Natural killer cell treated with Interleukin-12 subunit alpha and Interleukin-12 subunit beta and Interleukin-15 and Interleukin-18, amount 100 ng/mL, for 72 hours (primary cell): ENCODE measurements at places on chromosomes 16 and 17. TPM values are rescaled to one million over a fixed set of nuclear protein-coding genes. Genes with fewer than 3 reads are reported as not detected.

Gene CCL4
- 379 TPM for total RNA-seq

Gene TEX14
- total RNA-seq = 0.22 TPM

DNA sequence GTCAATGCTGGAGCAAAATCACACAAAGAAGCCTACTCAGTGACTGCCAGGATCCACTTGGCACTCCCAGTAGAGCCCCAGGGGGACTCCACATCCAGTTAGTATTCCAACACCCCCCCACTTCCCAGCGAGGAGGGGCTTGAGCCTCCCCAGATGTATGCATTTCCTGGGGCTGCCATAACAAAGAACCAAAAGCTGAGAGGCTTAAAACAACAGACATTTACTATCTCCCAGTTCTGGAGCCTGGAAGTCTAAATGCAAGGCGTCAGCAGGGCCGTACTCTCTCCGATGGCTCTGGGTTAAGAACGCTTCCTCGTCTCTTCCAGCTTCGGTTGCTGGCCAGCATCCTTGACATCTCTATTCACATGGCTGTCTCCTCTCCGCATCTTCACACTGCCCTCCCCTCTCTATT, 23.0 kb upstream of the GNA13 start:
- DNase-seq = no peak

DNA sequence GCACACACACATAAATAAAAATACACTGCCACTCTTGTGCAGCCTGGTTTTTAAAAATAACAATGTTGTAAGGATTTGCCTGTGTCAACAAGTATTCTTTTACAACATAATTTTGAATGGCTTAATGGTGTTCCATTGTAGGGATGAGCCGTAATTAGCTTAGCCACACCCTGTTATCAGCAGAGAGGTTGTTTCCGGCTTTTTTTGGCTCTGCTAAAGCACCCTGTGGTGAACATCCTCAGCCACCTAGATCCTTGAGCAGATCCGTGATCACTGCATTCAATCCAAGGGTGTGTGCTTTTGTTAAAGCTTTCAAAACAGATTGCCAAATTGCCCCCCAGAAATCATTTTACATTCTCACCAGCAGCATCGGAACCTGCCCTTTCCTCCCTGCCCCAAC, 7.0 kb downstream of the KATNB1 start:
- no peak for DNase-seq

- peak; percentile 39 for DNase-seq
These were observed 42.7 kb downstream of the NT5M start for GRCh38 chr17:17345686-17346427.
